ENCODE measurements at places on chromosomes 3 and 15.

DNA sequence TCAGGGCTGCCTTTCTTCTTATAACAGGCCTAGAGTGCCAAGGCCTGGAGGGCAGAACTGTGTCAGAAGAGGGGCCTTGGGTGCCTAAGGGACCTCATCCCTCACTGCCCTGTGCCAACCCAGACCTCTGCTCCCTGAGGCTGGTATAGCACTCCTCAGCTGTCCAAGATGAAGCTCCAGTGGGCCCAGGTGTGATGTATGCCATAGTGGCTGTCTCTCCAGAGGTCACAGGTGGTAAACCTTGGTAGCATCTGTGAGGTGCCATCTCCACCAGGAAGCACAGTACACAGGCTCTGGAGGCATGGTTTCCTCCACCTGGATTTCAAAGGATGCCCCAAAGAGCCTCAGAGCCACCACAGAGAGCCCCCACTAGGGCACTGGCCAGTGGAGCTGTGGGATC is 12.3 kb upstream of the KLHL40 start:
- no peak for DNase-seq

GRCh38 chr3:58996730-58997129 is 53.1 kb downstream of the CFAP20DC start:
- no peak for DNase-seq

- no peak for DNase-seq
Measured at GRCh38 chr3:37989821-37990480, 635 bp upstream of the VILL start.

DNA sequence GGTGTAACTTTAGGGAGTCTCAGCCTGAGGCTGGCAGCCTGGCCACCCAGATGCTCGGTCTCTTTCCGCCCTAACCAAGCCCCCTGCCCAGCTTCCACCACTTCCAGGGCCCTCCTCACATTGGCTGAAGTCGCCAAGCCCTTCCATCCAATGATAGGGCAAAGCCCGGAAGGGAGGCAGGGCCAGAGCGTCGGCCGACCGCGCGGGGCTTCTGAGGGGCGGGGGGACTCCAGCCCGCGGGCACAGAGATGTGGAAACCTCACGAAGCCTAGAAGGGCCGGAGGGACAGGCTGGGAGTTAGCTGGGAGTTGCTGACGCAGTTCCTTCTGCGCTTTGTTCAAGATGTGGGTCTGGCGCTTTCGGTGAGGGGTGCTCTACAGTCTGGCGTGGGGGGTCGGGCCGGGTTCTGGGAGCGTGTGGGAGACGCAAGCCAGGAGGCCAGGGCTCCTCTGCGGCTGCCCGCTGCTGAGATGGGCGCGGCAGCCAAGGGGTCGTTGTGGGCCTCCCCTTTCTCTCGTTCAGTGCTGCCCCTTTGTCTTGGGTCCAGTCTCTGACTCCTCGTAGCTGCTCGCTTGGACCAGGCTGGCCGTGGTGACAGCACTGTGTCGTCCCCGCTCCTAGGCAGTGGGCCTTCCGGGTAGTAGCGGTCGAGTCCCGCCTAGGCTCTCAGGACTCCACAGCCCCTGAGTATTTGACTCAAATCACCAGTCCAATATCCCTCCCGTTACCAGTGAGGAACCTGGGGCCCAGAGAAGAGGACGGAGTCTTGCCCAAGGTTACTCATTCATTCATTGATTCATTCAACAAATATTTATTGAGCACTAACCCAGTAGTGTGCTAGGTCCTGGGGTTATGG is at the start of gene ZNF660:
ZNF660 (plus strand) TSS at position 319 of the 856 bp plus-strand sequence. CDS start 9,230 bp downstream, outside the sequence.
- peak; percentile 93 for DNase-seq

- no peak for DNase-seq
Measured at GRCh38 chr3:172082269-172082668, 42.9 kb downstream of the FNDC3B start.

GRCh38 chr3:4741106-4741403 is 238.2 kb upstream of the BHLHE40 start:
- DNase-seq, result no peak

GRCh38 chr15:58952751-58953150 is 19.3 kb upstream of the SLTM start:
- DNase-seq, result no peak

- no peak for DNase-seq
Measured at GRCh38 chr3:69254351-69254750, 131.5 kb downstream of the FRMD4B start.

DNA sequence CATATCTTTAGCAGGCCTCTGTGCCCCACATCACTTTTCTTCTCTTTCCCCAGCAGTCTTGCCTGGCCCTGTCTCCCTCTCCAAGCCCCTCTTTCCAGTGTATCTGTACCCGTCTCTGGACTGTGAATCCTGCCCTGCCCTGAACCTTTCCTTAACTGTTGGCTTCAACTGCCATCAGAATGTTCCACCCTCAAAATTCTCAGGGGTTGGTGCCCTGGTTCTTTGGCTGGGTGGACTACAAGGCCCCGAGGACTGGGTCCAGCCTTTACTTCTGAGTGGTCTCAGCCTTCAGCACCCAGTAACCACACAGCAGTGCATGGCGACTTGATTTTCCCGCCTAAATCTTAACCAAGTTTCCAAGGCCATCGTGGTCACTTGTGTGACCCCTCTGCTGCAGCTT is 333.5 kb upstream of the RGMA start:
- no peak for DNase-seq

DNA sequence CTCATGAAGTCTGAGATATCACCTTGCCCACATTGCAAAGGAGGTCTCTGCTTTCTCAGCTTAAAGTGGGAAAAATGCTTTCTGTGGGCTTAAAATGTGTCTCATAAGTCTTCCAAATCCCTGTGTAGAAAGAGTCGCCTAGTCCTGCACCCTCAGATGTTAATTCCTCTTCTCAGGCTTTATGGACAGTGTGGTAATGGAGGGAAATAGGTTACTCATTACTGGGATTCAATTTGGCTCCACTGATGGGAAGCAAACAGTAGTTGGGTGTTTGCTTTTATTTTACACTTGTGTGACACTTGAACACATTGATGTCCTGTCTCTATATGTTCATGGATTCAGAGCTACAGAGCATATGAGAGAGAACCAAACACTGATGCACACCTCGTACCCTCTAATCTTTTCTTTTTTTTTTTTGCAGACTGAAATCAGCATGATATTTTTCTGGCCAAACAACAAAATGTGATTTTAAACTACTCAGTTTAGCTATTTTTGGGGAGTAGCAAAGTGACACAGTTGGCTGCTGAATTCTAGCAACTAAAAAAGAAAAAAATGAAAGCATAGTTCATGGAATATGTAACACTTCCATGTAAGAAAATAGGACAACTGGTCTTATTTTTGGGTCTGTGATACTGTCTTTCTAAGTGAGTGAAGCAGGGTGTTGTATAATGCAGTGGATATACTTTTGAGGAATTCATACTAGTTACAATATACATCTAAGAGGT is 8.6 kb downstream of the PTPRG start:
- no peak for DNase-seq

DNA sequence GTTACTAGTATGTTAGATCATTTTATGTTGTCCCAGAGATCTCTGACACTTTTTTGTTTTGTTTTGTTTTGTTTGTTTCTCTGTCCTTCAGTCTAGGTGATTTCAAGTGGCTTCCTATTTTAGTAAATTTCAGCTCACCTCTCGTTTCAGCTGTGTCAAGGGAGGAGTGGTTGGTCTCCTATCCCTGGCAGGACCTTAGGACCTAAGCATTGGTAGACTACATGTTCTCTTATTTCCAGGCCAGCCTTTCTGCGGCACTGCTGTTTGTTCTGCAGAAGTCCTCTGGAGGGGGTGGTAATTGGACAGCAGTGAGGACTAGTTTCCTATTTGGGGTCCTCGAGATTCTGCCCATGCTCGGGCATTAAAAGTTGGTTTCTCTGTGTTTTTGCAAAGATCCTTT is 31.8 kb downstream of the MGA start:
- no peak for DNase-seq

DNA sequence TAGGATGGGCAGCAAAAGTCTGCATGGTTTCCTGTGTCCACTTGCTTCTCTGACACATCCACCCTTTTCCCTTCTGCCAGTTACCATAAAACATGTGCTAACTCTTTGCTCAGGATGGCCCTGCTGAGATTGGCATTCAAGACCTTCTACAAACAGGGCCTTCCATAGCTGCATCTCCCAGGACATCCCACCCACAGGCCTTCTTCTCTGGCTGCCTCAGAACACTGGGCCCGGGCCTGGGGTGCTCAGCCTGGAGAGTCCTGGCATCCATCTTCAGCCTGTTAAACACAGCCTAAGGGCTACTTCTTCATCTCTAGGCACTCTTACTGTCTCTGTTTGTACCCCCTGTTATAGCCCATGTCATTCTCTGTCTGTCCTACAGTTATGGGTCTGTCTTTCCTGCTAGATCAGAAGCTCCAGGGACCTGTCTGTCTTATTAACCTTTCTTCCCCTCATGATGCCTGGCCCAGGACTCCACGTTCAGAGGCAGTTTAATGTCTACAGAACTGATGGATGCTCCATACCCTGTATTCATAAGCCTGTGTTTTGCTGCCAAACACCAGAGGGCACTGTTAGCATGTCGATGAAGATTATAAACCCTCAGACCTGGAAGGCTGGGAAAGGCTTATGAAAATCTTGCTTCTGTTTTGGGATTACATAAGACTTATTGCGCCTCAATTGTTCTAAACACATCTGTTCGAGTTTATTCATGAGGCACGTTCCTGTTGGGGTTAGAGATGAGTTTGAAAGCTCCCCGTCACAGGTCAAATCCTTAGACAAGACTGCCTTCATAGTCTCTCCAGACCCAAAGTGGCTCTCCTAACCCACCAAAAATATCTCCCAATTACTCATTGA is 16.5 kb downstream of the SEMA3G start:
- DNase-seq, result peak; percentile 42

DNA sequence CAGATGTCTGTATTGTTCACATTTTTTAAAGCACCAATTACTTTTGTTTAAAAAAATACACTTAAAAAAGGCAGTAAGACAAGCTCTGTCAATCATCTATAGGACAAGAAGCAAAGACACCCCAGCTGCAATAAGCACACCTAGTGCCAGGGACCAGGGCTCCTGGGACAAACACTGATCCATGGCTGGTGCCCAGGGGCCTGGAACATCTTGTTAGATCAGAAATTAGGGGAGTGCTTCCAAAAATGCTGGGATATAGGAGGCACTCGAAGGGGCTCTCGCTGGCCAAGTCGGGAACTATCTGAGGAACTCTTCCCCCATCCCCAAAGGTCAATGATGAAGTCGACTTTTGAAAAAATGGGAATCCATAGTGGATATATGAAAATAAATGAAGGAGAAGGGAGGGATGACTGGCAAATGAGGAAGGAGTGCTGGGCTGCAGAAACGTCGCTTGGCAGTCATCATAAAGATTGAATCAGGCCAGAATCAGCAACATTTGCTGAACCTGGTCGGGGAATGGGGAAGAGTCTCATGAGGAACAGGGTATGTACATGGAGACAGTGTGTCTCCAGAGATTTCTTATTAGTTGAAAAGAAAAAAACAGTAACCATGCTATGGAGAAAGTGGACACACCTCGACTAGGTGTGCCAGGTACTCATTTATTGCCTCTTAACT is 28.5 kb downstream of the TSPAN3 start:
- DNase-seq, result no peak

GRCh38 chr15:95368191-95368590 is 962.3 kb upstream of the NR2F2 start:
- DNase-seq, result no peak

- DNase-seq, result no peak
Measured at GRCh38 chr3:112646623-112647022, 5.7 kb upstream of the CCDC80 start.

GRCh38 chr3:71601811-71602210 is 18.3 kb upstream of the FOXP1 start:
- DNase-seq, result no peak

DNA sequence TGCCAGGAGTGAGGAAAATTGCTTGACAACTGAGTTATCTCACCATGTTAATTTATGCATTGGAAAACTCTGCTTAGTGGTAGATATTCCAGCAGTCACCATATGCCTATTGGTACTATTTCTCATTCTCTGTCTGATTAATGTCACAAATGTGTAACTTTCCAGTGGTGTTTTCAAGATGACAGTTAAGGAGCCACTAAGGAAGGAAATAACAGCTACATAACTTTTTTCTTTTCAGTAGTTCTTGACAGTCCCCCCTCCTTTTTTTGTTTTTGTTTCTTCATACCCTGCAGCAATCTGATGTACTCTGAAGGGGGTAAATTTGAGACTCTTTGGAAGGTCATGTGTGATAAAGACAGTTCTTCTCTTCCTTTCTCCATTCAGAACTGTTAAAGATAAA is 13.1 kb downstream of the RASA2 start:
- no peak for DNase-seq

DNA sequence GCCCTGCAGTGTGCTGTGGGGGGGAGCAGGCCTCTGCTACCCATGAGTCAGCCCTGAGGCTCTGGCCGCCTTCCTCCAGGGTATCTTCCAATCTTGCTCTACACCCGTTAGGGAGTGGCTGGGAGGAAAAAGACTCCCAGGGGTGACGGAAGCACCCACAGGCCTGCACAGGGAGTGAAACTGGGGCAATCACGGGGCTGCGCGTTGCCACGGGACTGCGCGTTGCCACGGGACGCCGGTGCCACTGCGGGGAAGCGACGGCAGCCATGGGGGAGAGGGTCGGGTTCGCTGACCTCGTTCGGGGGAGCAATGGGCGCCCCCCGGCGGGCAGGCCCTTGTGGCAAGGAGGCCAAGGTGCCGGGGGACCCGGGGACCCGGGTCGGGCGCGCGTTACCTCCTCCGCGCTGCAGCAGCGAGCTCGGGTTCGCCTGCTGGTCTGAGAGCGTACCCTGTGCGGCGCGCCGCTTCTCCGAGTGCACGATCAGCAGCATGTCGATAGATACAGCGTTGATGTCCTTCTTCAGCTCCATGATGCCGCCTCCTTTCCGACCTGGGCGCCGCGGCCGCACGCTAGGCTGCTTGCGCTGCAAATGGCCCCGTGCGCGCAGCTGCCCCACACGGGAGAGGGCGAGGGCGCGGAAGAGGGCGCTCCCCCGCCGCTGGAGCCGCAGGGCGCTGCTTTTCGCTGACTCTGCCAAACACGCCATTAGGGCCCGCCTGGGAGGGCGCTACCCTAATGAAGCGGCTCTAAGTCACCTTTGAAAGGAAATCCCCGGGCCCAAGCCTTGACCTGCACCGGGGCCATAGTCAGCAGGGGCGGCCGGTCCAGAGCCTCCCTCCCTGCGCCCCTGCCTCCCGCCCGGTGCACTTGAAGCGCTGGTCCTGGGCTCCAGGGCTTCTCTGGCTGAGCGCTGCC is at the start of gene KY:
KY (minus strand) TSS at position 592 of the 916 bp plus-strand sequence; CDS start at position 530, 62 bp downstream.
- DNase-seq, result peak; percentile 37

- no peak for DNase-seq
Measured at GRCh38 chr3:151769175-151769574, 35.4 kb downstream of the AADACL2 start.

- DNase-seq, result no peak
Measured at GRCh38 chr15:77001966-77002365, 7.0 kb downstream of the PSTPIP1 start.

GRCh38 chr3:13839253-13839652 is 40.6 kb downstream of the WNT7A start:
- no peak for DNase-seq

- DNase-seq, result no peak
Measured at GRCh38 chr15:100103828-100104227, 237.9 kb downstream of the ADAMTS17 start.

DNA sequence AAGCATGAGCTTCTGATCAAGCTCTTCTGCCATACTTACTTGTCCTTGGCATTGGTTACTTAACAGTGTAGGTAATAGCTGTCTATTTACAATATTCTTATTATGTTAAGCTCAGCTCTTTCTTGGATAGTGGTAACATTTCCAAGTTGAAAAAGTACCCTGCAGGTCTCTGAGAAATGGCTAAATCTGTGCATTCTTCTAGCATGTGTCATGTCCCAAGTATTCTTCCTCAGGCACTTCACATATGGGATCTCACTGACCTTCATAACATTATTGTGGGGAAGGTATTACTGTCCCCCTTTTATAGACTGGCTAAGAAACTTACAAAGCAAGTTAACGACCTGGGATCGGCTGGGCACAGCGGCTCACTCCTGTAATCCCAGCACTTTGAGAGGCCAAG is 236.1 kb downstream of the RORA start:
- no peak for DNase-seq
